ENCODE measurements at places on chromosomes 6 and 20. TPM values are rescaled to one million over a fixed set of nuclear protein-coding genes. Genes with fewer than 3 reads are reported as not detected.

- H3K4me1 ChIP-seq = no peaks in the 10 kb centered on the region
- no peak for DNase-seq
- no peaks in the 10 kb centered on the region for H3K36me3 ChIP-seq
- no peak overlapping the region for H3K4me3 ChIP-seq
- H3K27ac ChIP-seq = no peak overlapping the region
Measured at GRCh38 chr6:10809098-10809497, 29.2 kb downstream of the MAK start.

DNA sequence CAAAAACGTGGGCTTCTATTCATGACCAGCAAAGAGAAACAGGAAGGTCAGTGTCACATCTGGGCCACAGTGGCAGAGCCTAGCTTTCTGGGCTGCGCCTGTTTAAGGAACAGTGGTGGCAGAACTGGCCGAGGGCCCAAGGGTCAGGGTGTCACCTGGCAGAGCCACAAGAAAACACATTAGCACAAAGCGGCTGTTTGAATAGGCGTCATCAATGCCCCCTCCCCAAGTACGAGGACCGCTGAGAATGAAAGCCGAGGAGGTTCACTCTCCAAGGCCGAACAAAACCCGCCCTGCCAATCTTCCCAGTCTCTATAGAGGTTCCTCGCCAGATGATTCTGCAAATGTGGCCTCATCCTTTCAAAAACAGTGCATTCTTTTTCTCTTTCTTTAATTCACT, 125.2 kb upstream of the TRAF3IP2 start:
- no peak for DNase-seq
- H3K27ac ChIP-seq = no peak overlapping the region
- no peak overlapping the region for H3K4me3 ChIP-seq
- peaks cover 10% of the 10 kb centered on the region for H3K4me1 ChIP-seq
- H3K36me3 ChIP-seq = peaks cover 2% of the 10 kb centered on the region
- no peaks in the 10 kb centered on the region for H3K27me3 ChIP-seq

DNA sequence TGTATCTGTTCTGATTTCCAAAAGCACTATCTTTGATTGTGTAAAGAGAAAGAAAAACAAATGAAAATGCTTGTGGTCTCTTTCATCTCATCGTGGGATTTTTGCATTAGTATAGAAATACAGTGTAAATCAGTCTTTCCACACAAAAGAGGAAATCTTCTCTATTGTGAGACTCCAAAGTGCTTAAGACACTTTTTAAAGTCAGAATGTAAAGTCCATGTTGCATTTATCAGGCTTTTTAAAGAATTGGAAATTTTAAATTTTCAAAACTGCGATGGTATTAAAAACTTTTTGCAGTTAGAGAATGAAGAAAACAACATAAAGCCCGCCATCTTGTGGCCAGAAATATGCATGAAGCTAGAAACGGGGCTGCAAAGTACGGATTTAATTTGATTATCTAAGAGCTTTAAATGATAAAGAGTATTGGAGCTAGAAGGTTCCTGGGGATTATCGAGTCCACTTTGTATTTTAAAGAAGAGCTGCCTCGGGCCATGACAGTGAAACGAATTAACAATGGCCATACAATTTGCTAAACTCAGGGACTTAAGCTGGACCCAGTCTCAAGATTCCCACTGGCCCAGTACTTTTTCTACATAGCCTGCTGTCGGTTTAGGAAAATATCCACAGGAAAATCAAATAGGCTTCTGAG, 339.6 kb downstream of the ARHGAP18 start:
- peaks cover 4% of the 10 kb centered on the region for H3K27me3 ChIP-seq
- DNase-seq = peak; percentile 57
- H3K4me1 ChIP-seq = no peaks in the 10 kb centered on the region
- no peak overlapping the region for H3K27ac ChIP-seq

DNA sequence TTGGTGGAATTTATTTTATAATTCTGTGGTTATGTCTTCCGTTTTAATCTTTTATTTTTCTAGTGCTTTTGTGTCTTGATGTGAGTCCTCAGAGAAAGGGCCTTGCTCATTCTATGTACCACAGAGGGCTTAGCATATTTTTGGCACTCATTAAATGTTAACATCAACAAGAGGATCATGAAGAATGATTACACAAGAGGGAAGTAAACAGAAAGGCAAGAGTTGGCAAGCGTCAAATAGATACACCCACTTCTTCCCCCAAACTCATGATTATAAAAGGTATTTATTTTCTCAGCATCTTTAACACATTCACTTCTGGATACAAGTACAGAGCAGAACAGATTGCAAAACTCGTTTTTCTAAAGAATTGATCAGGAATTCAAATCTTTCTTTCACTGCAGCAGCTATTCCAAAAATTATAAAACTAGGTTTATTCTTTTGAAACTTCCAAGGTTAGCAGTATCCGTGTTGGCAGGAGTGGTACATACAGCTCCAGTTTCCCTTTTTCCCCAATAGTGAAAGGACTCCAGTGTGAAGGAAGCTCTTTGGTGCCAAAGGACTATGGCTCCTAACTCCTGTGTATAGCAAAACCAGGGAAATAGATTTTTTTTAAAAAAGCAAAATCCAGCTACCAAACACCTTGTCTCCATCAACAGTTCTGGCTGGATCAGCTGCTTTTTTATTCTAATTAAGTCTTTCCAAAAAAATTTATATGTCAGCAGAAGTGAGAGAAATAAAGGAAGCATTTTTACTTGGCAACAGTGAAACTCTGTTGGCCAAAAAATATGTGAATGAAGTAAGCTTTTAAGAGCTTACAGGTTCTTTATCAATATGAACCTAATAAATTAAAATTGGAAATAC, 221.9 kb downstream of the ADGRG6 start:
- peaks cover 1% of the 10 kb centered on the region for H3K4me1 ChIP-seq
- DNase-seq = peak; percentile 47
- no peak overlapping the region for H3K27ac ChIP-seq

GRCh38 chr6:53943395-53943794, 148.6 kb downstream of the LRRC1 start:
- H3K36me3 ChIP-seq = no peaks in the 10 kb centered on the region
- no peak for DNase-seq
- no peaks in the 10 kb centered on the region for H3K27me3 ChIP-seq
- H3K4me3 ChIP-seq = no peak overlapping the region
- H3K4me1 ChIP-seq = peaks cover 3% of the 10 kb centered on the region

GRCh38 chr6:37473364-37474095, 26.2 kb downstream of the CCDC167 start:
- H3K4me3 ChIP-seq = no peak overlapping the region
- H3K4me1 ChIP-seq = no peaks in the 10 kb centered on the region
- H3K27ac ChIP-seq = no peak overlapping the region
- H3K36me3 ChIP-seq = peaks cover 51% of the 10 kb centered on the region
- peak; percentile 33 for DNase-seq

GRCh38 chr6:145802141-145802540, 12.5 kb downstream of the FBXO30 start:
- no peak for DNase-seq
- no peaks in the 10 kb centered on the region for H3K27me3 ChIP-seq
- H3K27ac ChIP-seq = no peak overlapping the region
- peaks cover 30% of the 10 kb centered on the region for H3K36me3 ChIP-seq
- H3K4me1 ChIP-seq = no peaks in the 10 kb centered on the region

DNA sequence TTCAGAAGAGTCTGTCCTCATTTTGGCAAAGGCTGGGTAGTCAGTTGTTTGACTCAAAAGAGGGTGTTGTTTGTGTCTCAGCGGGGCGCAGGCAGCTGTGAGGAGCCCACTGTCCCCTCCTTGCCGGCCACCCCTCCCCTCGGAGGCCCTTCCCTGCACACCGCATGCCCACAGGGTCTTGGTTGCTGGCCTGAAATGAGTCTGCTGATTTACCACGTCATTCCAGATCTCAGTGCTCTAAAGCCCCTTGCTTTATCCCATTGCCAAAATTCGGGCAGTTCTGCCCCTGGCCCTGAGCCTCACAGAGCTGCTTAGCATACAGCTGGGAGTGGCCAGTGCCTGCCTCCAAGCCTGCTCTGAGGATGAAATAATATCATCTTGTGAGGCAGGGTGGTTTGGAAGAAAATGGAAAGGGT, 220.7 kb downstream of the UST start:
- H3K4me3 ChIP-seq = no peak overlapping the region
- H3K27me3 ChIP-seq = no peaks in the 10 kb centered on the region
- no peak for DNase-seq

- H3K27me3 ChIP-seq = no peaks in the 10 kb centered on the region
- peak; percentile 41 for DNase-seq
- H3K4me1 ChIP-seq = peaks cover 18% of the 10 kb centered on the region
- H3K36me3 ChIP-seq = peaks cover 64% of the 10 kb centered on the region
- peak overlapping the region; percentile 45 for H3K27ac ChIP-seq
Measured at GRCh38 chr6:151015101-151015700, 149.7 kb downstream of the MTHFD1L start.

- DNase-seq = no peak
- no peak overlapping the region for H3K4me3 ChIP-seq
- no peaks in the 10 kb centered on the region for H3K36me3 ChIP-seq
Measured at GRCh38 chr20:4829514-4830215, 108.0 kb downstream of the PRND start.

DNA sequence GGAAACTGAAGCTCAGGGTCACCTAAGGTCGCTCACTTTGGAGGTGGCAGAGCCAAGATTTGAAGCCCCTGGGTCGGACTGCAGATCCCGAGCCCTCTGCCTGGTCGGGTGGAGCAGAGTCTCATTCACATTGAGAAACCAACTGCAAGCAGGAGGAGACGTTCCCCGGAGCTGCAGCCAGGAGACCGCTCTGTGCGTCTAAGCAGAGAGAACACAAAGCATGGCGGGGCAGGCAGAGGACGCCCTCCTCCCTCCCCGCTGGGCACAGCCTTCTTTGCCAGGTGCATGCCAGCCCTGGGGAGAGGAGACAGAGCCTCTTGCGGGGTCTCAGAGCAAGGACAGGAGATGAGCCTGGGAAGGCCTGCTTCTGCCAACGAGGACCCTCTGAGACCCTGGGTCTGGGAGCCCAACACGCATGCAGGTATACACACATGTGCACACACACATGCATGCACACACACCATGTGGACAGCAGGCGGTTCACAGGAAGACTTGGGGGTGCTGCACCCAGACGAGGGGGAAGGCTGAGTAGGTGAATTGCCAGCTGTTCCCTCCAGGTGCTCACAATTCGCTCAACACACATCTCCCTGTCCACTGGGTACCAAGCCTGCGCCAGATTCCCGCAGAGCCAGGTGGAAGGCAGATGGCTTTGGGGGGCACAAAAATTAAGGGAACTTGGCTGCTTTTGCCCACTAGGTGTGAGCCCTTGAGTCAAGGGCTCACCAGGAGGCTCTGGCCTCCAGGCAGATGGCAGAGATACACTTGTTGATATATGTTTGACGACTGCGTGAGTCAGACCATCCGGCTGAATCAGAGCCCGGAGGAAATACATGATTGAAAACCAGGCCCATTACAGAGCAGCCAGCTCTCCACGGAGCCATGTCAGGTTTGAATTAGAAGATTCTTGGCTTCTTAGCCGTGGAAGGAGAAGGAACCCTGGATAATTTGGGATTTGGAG, 5.5 kb upstream of the NTSR1 start:
- DNase-seq = peak; percentile 94
- H3K27ac ChIP-seq = peak overlapping the region; percentile 76
- no peak overlapping the region for H3K4me3 ChIP-seq
- H3K36me3 ChIP-seq = no peaks in the 10 kb centered on the region

- H3K27ac ChIP-seq = peak overlapping the region; percentile 84
- DNase-seq = peak; percentile 38
- 0 out of 2 replicates have a peak, but pooled peaks cover 5% of the 10 kb centered on the region for H3K36me3 ChIP-seq
- no peaks in the 10 kb centered on the region for H3K27me3 ChIP-seq
Measured at GRCh38 chr6:35495258-35496035, 1.4 kb downstream of the TEAD3 start.

DNA sequence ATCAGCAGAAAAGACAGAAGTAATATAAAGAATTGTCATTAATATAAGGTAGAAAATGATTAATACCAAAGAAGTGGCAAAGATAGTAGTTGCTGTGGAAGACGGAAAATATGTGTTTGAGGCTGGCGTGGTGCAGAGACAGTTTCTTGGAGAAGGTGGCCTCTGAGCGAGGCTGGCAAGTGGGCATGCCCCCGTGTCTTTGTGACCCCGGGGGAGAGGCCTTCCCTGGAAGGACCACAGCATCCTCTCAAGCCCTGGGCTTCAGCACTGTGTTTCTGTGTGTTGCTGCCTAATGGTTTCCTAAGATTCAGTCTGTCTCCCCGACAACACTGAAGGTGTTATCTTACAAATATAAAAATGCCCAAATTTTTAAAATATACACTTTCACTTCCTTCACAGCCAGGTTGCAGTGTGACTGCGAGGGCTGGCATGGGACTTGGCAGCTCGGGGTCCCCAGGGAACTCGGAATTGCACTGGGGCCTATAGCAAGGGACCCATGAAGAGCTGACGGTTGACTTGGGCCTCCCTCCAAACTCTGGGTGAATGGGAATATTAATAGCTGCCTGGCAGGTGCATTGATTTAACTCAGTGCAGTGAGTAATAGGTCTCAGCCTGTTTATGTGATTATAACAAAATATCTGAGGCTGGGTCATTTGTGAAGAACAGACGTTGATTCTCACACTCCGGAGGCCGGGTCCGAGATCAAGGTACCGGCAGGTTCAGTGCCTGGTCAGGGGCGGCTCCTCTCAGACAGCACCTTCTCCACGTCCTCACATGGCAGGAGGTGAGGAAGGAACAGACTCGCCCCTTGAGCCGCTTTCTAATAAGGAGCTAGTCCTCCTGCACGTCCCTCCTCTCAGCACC, 47.4 kb upstream of the AFDN start:
- H3K27ac ChIP-seq = no peak overlapping the region
- no peaks in the 10 kb centered on the region for H3K27me3 ChIP-seq
- no peaks in the 10 kb centered on the region for H3K36me3 ChIP-seq
- H3K4me3 ChIP-seq = no peak overlapping the region
- no peak for DNase-seq
- H3K4me1 ChIP-seq = no peaks in the 10 kb centered on the region

- H3K27ac ChIP-seq = no peak overlapping the region
- no peaks in the 10 kb centered on the region for H3K27me3 ChIP-seq
- no peak for DNase-seq
- H3K4me1 ChIP-seq = no peaks in the 10 kb centered on the region
Measured at GRCh38 chr20:52746190-52746589, 226.0 kb upstream of the TSHZ2 start.

GRCh38 chr6:45640081-45640491, 262.4 kb upstream of the SUPT3H start:
- no peaks in the 10 kb centered on the region for H3K36me3 ChIP-seq
- H3K27me3 ChIP-seq = no peaks in the 10 kb centered on the region
- H3K27ac ChIP-seq = no peak overlapping the region
- no peak overlapping the region for H3K4me3 ChIP-seq
- peaks cover 3% of the 10 kb centered on the region for H3K4me1 ChIP-seq
- peak; percentile 78 for DNase-seq

The SLC22A16 gene
- not detected for total RNA-seq

The MOCS1 gene
- total RNA-seq = 8.1 TPM

The SPATA25 gene
- total RNA-seq = not detected

The LRRC73 gene
- total RNA-seq = under 0.01 TPM

All from IMR-90 (cell line).